B cell (primary cell): ENCODE measurements at places on chromosomes 13 and 19. TPM values are rescaled to one million over a fixed set of nuclear protein-coding genes. Genes with fewer than 3 reads are reported as not detected.
A peak's percentile ranks its signal among the peaks of the same experiment; 100 is the strongest.

GRCh38 chr13:53405616-53406015, 377.0 kb downstream of the OLFM4 start:
- H3K27ac ChIP-seq, result no peak overlapping the region
- no peaks in the 10 kb centered on the region for H3K27me3 ChIP-seq
- no peaks in the 10 kb centered on the region for H3K4me1 ChIP-seq
- H3K4me3 ChIP-seq, result no peak overlapping the region
- H3K36me3 ChIP-seq, result no peaks in the 10 kb centered on the region

CEACAM7 gene
- total RNA-seq, result not detected in 2 replicates

- no peak overlapping the region for H3K4me3 ChIP-seq
- H3K27ac ChIP-seq, result no peak overlapping the region
- no peaks in the 10 kb centered on the region for H3K4me1 ChIP-seq
- H3K27me3 ChIP-seq, result no peaks in the 10 kb centered on the region
- H3K36me3 ChIP-seq, result no peaks in the 10 kb centered on the region
- no peak for DNase-seq
Observed at GRCh38 chr13:72097568-72097967, 230.6 kb upstream of the DACH1 start.

DNA sequence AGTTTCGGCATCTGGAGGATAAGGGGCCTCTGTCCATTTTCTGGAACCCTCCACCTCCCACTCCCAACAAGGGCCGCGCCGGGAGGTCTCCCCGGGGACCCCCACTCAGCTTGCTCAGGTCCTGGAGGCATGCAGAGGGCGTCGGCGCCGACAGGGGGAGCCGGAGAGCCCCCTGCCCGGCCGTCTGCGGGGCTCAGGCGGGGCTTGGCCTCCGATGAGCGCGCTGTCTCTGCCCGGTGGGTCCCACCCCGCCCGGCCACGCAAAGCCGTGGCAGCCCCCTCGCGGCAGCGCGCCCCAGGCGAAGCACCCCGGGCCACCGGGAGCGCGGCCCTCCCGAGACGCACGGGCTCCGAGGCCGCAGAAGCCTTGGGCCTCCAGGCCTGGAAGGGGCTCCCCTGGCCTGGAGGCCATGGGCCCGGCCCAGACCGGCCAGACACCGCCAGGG, 149.7 kb upstream of the ZNF536 start:
- no peaks in the 10 kb centered on the region for H3K36me3 ChIP-seq
- no peak for DNase-seq
- H3K4me1 ChIP-seq, result peaks cover 25% of the 10 kb centered on the region
- no peak overlapping the region for H3K27ac ChIP-seq

JSRP1 gene
- total RNA-seq, result 2.8 and 3.0 TPM in 2 replicates

DNA sequence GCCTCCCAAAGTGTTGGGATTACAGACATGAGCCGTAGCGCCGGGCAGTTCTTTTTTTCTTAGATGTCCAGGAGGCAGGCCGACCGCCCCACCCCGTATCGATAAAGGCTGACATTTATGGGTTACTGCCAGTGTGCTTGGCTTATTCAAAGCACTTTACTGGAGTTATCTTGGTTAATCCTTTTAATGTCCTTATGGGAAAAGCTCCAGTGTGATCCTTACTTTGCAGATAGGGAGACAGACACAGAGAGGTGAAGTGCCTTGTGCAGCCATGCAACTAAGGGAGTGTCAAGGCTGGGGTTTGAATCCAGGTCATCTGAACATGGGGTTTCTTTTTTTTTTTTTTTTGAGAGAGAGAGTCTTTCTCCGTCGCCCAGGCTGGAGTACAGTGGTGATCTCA, 19.2 kb downstream of the NCAN start:
- no peak overlapping the region for H3K4me3 ChIP-seq
- H3K4me1 ChIP-seq, result no peaks in the 10 kb centered on the region
- no peaks in the 10 kb centered on the region for H3K36me3 ChIP-seq

DNA sequence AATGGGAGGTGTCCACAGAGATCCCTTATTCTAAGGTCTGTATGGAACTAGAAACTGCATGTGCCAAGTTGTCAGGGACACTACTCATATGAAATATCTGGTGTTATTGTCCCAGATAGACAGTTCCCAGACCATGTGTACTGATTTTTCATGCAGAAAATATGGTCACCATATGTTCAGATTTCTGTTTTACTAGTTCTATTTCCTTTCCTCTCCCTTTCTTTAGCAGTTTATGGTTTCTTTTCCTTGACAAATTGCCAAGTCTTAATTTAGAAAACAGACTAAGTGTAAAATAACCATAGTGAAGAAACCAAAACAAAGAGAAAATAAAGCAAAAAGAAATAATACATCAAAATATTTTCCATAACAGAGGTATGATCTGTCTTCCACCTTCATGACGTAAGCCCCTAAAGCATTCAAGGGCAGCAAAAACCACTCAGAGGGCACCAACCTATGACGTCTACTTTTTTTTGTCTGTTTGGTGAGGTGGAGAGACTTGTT, 248.5 kb downstream of the KCTD12 start:
- no peaks in the 10 kb centered on the region for H3K4me1 ChIP-seq
- DNase-seq, result no peak
- no peak overlapping the region for H3K4me3 ChIP-seq
- H3K27me3 ChIP-seq, result no peaks in the 10 kb centered on the region
- H3K27ac ChIP-seq, result no peak overlapping the region

- no peaks in the 10 kb centered on the region for H3K4me1 ChIP-seq
- peaks cover 10% of the 10 kb centered on the region for H3K36me3 ChIP-seq
- no peak for DNase-seq
Observed at GRCh38 chr13:73776151-73776785, 357.9 kb downstream of the KLF12 start.

PTPRS gene
- 10.0 and 12.2 TPM in 2 replicates for total RNA-seq

DNA sequence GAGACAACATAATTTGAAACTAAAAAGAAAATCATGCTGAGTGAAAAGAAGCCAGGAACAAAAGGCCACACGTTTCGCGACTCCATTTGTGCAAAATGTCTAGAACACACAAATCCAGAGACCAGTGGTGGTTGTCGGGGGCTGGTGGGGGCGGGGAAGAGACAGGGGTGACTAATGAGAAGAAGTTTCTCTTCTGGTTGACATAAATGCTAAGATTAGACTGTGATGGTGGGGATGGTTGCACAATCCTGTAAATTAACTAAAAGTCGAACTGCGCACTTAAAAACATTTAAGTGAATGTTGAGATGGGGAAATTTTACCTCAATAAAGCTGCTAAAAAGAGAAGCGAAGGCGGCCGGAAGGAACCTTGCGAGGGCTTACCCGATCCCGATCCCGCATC, 7.1 kb downstream of the AKAP8 start:
- peaks cover 2% of the 10 kb centered on the region for H3K36me3 ChIP-seq
- no peaks in the 10 kb centered on the region for H3K27me3 ChIP-seq
- no peak overlapping the region for H3K27ac ChIP-seq
- DNase-seq, result no peak
- no peak overlapping the region for H3K4me3 ChIP-seq
- peaks cover 14% of the 10 kb centered on the region for H3K4me1 ChIP-seq

DNA sequence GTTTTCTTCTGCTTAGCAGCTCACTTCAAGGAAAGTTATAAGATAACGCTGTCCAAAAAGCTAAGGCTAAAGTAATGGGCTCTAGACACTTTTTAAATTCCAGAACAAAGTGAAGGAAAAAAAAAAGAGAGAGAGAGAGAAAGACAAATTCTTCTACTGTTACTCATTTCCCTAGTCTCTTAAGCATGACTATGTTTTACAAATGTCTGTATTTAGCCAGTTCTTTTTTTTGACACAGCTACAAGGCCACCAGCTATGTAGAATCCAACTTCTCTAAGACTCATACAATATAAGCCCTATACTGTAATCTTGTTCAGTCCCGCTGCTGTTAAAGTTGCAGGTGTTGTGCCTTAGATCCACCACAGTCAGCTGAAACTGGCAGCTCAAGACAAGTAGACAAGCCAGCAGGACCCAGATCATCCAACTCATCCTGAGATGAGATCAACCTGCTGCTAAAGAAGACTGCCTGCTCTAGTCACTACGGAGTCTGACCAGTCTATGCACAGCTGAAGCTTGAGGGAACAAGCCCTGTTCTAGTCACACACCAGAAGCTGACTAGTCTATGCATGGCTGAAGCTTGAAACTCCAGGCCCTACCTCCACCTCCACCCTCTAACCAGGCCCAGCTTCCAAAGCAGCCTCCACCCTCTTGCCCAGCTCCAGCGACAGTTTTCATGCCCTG, 10.3 kb upstream of the ZNF83 start:
- H3K27ac ChIP-seq, result no peak overlapping the region
- H3K4me3 ChIP-seq, result no peak overlapping the region
- H3K36me3 ChIP-seq, result peaks cover 15% of the 10 kb centered on the region
- no peaks in the 10 kb centered on the region for H3K4me1 ChIP-seq

GRCh38 chr13:61777271-61777670, 361.6 kb upstream of the PCDH20 start:
- DNase-seq, result no peak
- no peaks in the 10 kb centered on the region for H3K27me3 ChIP-seq
- H3K4me3 ChIP-seq, result no peak overlapping the region

DNA sequence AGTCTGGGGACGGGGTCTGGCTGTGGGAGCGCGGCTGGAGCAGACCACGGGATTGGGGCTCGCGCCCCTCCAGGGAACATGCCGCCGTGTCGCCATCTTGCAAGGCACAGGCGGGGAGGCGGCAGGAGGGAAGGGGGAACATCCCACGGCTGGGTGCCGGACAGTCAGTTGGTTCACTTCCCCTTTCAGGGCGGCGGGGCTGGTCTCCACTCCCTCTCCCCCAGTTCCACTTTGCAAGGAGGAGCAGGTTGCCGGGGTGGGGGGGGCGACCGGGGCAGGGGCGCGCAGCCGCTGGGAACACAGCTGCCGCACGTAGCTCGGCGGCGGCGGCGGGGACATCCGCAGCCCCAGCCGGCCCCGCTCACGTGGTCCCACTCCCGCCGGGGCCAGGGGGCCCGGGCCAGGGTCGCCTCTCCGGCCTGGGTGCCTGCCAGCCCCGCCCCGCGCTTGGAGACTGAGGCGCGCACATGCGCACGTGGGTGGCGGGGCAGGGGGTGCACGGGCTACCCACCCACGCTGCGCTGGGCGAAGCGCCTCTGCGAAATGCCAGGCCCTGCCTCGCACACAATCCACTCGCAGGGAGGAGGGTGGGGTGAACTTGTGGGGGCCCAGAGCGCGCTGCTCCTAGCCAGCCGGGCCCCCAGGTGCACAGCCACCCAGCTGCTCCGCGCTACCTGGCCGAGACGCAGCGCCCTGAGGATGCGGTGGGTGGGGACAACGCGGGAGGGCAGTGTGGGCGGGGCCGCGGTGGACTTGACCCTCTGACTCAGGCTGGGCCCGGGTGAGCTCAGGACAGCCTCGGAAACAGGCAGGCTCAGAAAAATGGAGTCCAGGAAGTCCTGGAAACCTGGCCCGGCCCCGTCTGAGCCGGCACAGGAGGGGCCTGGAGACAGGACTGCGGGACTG, 6.4 kb downstream of the KLF16 start:
- H3K4me3 ChIP-seq, result peak overlapping the region; percentile 61
- no peaks in the 10 kb centered on the region for H3K27me3 ChIP-seq
- peaks cover 72% of the 10 kb centered on the region for H3K4me1 ChIP-seq
- H3K27ac ChIP-seq, result peak overlapping the region; percentile 75

SIGLEC10 gene
- 49.1 and 49.4 TPM in 2 replicates for total RNA-seq

ZNF132 gene
- 14.7 and 15.2 TPM in 2 replicates for total RNA-seq

LRRC4B gene
- not detected in 2 replicates for total RNA-seq

ZNF681 gene
- total RNA-seq, result 6.2 and 8.5 TPM in 2 replicates

- H3K4me3 ChIP-seq, result no peak overlapping the region
- DNase-seq, result no peak
- peaks cover 12% of the 10 kb centered on the region for H3K4me1 ChIP-seq
Observed at GRCh38 chr13:23468811-23469210, 35.3 kb upstream of the SACS start.
